Mesenchymal stem cell (in vitro differentiated cells and primary cell): ENCODE measurements at places on chromosomes 7 and 10.

DNA sequence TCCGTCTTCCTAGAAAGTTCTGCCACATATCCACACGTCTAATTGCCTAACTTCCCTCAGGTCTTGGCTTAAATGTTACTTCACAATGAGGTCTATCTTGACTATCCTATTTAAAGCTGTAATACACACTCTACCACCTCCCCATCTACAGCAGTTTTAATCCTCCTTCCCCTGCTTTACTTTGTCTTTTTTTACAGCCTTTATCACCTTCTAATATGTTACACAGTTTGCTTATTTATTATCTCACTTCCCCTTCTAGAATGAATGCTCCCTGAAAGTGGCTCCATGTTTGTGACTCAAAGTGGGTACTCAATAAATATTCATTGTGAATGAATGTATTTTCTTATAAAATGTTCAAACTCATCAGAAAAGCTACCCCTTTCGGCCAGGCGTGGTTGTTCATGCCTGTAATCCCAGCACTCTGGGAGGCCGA lies 13.6 kb upstream of the MICU1 start:
- DNase-seq: no peak

- DNase-seq: no peak
Measured at GRCh38 chr7:131657881-131658280, 101.5 kb upstream of the PODXL start.

DNA sequence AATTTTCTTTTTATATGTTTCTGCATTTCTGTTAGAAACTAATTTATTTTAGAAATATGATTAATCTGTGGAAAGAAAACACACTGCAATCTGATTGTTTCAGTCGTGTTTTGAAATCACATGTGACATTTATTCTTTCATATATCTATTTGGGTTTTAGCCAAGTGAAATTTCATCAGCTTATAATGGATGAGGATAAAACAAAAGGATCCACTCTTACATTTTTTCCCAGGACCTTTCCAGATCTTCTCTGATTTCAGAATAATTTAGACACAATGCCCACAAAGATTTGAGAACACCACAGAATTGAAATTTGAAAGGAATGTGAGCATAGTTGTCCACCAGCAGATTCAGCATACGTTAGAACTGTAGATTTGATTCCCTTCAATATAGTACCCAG lies 29.1 kb downstream of the CBLL1 start:
- no peak for DNase-seq

- peak; percentile 50 for DNase-seq
Measured at GRCh38 chr7:105664816-105665525, 83.7 kb upstream of the EFCAB10 start.

GRCh38 chr10:78785991-78786390 lies 282.8 kb upstream of the ZMIZ1 start:
- DNase-seq: no peak

- no peak for DNase-seq
Measured at GRCh38 chr7:39816462-39817060, 133.5 kb upstream of the CDK13 start.

DNA sequence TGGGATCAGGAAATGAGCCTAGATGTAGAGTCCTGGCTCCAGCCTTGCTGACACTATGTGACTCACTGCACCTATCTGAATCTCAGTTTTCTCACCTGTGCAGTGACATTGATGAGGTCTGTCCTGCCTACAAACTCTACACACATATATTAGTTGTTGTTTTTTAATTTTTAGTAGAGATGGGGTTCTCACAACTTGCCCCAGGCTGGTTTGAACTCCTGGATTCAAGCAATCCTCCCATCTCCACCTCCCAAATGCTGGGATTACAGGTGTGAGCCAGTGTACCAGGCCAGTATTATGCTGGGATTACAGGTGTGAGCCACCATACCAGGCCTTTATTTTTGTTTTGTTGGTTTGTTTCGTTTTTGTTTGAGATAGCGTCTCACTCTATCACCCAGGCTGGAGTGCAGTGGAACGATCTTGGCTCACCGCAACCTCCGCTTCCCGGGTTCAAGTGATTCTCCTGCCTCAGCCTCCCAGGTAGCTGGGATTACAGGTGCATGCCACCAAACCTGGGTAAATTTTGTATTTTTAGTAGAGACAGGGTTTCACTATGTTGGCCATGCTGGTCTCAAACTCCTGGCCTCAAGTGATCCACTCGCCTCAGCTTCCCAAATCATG lies 11.8 kb upstream of the DDIT4 start:
- DNase-seq: no peak

GRCh38 chr10:11175823-11176243 lies 158.2 kb downstream of the CELF2 start:
- DNase-seq: no peak

GRCh38 chr7:4073750-4074149 lies 608.3 kb upstream of the FOXK1 start:
- DNase-seq: no peak

DNA sequence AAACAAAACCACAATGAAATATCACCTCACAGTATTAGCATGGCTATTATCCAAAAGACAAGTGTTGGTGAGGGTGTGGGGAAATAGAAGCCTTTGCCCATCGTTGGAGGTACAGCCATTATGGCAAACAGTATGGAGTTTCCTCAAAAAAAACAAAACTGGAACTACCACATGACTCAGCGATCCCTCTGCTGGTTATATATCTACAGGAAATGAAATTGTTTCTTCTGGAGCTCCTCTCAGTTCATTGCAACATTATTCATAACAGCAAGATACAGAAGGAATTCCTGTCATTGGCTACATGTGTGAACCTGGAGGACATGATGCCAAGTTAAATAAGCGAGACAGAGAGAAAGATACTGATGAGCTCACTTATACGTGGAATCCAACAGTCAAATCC lies 2.4 kb upstream of the UBE3C start:
- peak; percentile 68 for DNase-seq

DNA sequence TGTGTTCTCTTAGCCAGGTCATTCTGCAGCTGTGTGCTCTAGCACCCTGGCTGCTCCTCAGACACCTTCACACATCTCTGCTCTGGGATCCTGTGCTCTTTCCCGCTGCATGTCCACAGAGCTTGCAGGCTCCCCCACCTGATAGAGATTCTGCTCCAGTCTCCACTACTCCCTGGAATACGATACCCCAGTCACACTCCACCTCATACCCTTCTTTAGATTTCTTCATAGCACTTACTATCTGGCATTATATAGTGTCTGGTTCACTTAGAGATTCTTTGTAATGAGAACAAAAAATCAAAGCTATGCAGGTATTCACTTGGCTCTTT lies 88.0 kb downstream of the CELF2 start:
- DNase-seq: no peak

DNA sequence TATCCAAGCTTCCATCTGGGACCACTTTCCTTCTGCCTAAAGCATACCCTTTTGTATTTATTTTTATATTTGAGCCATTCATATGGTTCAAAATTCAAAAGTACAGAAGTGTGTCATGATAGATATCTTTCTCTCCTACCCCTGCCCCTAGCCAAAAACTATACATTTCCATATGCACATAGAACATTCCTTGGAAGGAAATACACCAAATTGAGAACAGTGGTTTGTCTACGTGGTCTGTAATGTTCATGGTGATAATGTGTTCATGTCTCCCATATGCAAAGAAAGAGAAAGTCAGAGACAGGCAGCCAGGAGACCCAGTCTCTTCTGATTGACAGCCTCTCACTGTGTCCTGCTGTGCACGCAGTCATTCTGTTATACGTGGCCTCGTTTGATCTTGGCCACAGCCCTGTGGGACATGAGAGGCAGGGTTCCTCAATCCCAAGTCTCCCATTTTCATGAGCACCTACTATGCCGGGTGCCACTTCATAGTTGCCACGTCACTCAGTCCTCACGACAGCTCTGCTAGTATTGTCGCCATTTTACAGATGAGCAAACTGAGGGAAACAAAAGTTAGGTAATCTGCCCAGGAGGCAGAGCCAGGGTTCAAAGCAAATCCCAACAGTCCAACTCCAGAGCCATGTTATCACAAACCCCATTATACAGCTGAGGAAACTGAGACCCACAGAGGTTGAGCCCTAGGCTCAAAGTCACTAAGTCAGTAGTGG lies 8.0 kb upstream of the CDH23 start:
- no peak for DNase-seq

DNA sequence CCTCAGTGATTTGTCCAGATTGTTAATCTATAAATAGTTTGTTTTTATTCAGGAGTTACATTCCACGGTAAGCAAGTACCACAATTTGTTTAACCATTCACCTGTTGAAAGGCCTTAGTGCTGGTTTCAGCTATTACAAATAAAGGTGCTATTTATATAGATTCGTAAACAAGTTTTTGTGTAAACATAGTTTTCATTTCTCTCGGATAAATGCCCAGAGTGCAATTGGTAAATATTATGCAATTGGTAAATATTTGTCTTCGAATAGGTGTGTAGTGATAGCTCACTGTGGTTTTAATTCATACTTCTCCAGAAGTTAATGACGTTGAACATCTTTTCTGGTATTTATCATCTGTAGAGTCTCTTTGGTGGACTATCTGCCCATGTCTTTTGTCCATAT lies 76.4 kb upstream of the RSU1 start:
- no peak for DNase-seq

GRCh38 chr10:78559661-78560340 lies 509.0 kb upstream of the ZMIZ1 start:
- DNase-seq: no peak

- peak; percentile 61 for DNase-seq
Measured at GRCh38 chr10:73956476-73957359, 41.2 kb upstream of the VCL start.

GRCh38 chr7:127892488-127893314 lies 138.5 kb downstream of the LRRC4 start:
- no peak for DNase-seq

DNA sequence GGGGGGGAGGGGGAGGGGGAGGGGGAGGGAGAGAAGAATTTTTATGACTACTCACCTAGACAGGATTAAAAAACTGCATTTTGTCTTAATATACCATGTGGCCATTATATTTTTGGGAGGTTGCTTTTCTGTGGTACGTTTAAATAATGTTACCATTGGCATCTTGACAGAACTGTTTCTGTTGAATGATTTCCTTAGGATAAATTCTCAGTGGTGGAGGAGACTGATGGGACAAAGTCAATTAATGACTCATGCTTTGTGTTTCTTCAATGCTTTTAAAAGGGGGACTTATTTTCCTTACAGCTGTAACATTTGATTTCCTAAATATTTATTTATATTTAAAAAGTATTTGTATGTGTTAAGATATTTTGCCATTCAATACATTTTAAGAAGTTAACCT lies 13.7 kb downstream of the AGR2 start:
- no peak for DNase-seq

- DNase-seq: no peak
Measured at GRCh38 chr7:86748201-86748600, 104.5 kb downstream of the GRM3 start.

GRCh38 chr10:47238331-47239095 lies 61.5 kb upstream of the GDF10 start:
- DNase-seq: no peak

GRCh38 chr7:30232391-30232790 lies 52.0 kb upstream of the ZNRF2 start:
- DNase-seq: no peak
